ENCODE measurements at places on chromosomes 13 and 19.

GRCh38 chr13:113097651-113098050 is 7.9 kb upstream of the F7 start:
- no peak for DNase-seq

GRCh38 chr13:51846756-51847155 is 1.8 kb upstream of the TMEM272 start:
- no peak for DNase-seq

DNA sequence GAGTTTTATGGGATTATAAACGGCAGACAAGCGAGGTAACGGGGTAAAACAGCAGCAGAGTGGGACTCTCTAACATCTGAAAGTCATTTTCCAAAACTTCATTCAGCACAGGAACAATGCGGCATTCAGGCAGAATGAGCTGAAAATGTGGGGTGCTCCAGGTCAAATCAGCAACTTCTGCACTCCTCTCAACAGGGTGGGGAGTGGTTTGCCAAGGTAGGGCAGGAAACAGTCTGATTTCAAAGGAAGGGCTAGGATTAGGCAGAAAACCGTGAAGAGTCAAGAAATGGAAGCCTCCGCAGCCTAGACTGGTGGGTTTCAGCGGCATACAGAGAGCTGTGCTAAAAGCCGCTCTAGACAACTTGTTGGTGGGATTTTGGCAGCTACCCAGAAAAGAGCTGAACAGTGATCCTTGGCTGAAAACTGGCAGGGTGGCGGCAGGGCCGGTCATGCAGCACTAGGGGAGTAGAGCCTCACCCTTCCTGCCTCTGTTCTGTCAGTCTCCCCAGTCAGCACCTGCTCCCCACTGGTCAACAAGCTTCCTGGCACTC is 154.2 kb upstream of the KLF12 start:
- peak; percentile 28 for DNase-seq

DNA sequence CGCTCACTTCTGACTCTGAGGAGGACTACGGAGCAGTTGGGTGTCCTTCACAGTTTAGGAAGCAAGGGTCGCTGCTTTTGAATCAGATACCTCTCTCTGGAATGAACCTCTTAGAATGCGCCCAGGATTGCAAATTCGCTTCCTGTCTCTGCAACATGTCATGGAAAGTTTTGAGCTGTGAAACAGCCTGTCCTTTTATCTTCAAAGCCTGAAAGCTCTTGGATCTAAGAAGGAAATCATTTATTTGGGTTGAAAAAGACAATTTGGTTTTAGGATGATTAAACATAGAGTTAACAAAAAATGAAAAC is 134.1 kb downstream of the KATNAL1 start:
- DNase-seq, result no peak

DNA sequence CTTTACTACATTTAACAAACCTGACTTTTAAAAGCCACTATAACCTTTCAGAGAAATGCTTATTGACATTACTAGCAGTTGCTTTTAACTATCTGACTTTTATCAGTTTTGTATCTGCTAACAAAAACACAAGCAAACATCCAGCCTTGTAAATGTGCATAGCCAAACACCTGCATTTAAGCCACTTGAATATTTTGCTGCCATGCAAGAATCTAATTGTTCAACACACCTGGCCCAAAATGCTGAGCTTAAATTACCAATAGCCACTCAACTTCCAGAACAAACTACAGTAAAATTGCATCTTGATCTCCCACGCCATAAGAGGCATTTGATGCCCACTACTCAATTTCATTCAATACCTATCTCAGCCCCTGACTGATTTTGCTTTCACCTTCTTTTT is 9.3 kb downstream of the ZIC5 start:
- DNase-seq, result no peak

GRCh38 chr13:25085125-25085742 is 10.7 kb upstream of the PABPC3 start:
- no peak for DNase-seq

GRCh38 chr13:90331974-90332373 is 1015.5 kb upstream of the MIR17HG start:
- no peak for DNase-seq

DNA sequence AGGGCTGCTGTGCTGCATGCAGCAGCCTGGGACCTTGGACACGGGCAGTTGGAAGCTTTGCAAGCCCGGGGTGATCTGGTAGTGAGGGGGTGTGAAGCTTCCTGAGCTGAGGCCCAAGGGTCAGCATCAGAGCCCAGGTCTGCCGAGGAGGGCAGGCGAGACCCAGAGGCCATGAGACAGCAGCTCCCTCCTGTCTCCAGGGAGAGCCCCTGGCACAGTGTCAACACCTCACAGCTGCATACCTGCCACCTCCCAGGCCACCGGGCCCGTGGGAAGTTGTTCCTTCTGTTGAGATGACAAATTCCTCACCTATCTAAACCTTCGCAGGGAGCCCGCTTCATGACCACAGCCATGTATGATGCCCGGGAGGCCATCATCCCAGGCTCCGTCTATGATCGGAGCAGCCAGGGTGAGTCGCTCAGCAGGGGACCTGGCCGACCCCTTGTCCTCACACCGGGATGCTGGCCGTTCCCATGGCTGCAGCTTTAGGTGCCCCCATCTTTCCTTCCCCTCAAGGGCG is 32.1 kb downstream of the CERS1 start:
- DNase-seq, result no peak
